Midbrain (tissue), 1 donor: ENCODE measurements at places on chromosomes 3 and 15.
A peak's percentile ranks its signal among the peaks of the same experiment; 100 is the strongest.

GRCh38 chr3:141456301-141456625 is 30.6 kb upstream of the RASA2 start:
- no peak for DNase-seq

DNA sequence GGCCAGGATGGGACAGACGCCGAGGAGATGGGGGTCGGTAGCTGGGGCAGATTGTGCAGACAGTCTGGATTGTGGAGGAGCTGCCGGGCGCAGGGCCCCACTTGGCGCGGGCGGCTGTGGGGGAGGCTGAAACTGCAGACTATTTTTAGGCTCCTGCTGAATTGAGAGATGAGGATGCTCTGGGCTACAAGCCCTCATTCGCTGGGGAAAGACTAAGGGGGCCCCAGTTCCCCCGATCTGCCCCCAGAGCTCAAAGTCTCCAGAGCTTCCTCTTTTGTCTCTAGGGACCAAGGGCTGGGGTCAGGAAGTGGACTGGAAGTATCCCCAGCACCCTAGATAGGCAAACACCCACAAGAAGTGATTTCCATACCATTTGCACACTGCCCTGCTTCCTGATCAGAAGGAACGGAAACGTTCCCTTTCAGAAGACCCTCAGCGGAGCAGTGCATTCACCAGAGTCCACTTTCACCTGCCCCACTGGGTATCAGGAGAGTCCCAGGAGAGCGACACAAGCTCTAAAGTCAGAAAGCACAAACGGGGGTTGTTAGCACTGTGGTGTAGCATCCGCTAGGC is 29.7 kb downstream of the SEMA7A start:
- no peak for DNase-seq

GRCh38 chr3:5194341-5194740 is 6.8 kb downstream of the EDEM1 start:
- DNase-seq = no peak

DNA sequence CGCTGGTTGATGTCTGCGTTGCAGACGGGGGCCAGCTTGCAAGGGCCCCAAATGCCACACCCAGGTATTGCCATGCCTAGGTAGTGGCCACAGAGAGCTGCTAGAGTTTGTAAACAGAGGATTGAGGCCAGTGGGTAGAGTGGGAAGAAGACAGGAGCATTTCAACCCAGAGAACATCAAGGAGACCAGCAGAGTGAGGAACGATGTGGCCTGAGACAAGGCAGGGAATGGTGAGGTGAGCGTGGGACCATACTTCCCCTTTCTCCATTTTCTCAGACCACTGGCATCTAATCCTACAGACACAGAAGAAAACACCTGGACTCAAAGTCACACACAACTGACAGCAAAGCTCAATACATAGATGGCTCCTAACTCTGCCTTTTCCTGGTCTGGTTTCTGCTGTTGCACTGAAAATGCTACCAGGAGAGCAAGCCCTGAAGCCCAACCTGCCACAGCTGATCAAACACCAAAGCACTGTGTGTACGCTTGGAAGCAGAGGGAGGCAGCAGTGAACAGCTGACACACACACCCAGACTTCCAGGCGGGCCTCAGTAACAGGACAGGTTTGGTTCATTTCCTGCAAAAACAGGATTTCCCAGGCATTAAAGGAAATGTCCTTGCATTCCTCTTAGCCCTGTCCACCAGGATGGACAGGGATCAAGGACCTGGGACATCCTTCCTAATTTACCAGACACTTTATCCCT is 1.6 kb downstream of the FAM174B start:
- no peak for DNase-seq

GRCh38 chr3:172104471-172105072 is 65.2 kb downstream of the FNDC3B start:
- no peak for DNase-seq

DNA sequence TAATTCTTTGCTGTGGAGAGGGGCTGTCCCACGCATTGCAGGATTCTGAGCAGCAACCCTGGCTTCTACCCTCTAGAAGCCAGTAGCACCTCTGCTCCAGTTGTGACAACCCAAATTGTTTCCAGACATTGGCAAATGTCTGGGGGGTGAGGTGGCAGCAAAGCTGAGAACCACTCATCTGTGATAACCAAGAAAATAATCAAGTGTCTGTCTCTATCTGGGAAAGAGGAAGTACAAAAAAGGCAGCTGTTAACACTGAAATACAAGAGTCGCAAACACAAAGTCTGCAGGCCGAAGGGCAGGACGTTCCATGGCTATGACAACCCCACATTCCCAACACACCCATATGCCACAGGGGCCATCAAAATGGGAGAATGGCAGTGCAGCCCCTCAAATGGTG is 42.2 kb upstream of the GNB5 start:
- DNase-seq = peak; percentile 4

DNA sequence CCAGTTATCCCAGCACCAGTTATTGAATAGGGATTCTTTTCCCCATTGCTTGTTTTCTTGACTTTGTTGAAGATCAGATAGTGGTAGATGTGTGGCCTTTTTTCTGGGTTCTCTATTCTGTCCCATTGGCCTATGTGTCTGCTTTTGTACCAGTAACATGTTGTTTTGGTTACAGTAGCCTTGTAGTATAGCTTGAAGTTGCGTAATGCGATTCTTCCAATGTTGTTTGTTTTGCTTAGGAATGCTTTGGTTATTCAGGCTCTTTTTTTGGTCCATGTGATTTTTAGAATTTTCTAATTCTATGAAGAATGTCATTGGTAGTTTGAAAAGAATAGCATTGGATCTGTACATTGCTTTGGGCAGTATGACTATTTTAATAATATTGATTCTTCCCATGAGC is 94.3 kb upstream of the CHMP2B start:
- DNase-seq = no peak

DNA sequence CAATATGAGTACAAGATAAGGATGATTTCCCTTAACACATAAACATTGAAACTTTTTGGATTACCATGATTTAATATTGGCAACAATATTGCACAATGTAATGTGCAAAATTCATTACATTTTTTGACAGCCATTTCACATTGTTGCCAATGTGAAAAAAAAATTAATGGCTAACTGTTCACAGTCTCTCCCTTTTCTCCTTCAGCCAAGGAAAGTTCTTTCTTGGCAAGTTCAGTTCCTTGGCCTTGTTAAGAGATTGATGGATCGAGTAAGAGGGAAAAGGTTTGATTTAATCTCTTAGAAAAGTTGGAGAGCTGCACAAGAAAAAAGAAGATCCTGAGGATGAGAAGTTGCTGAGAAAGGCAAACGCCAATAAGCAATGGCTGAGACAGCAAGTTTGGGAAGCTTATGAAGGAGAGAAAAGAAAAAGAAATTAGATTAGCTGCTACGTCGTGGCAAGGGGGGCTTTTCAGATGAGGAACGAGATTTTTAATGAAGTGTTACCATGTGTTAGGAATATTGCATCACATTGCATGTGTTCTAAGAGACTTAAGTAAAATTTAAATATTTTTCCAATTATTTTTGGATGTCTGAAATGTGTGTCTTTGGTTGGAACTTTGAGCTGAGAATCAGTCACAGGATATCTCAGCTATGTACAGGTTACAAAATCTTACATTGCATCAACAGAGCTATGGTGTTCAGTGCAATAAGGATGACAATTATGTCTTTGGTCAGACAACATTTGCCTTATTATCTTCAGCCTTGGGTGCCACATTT is 61.4 kb upstream of the ZNF280D start:
- no peak for DNase-seq
